Iris pigment epithelial cell (primary cell): ENCODE measurements at places on chromosomes 1 and 21.

DNA sequence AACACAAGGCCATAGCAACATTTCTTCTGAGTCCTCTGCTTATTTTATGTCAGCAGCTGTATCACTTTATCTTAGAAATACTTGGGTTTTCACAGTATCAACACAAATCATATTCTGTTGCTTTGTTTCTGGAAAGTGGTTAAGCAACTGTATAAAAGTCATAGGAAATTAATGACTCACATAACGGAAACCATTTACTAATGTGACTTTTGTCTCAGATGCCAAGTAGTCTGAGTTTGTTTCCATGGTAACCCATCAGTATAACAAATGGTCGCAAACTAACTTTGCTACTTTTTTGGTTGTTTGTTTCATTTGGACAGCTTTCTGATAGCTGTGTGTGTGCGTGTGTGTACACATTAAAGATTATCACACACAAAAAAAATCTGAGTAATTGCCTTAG lies 31.1 kb downstream of the EEIG2 start:
- peak; percentile 95 for DNase-seq

- DNase-seq: peak; percentile 68
These were observed 14.0 kb upstream of the ZNF692 start for GRCh38 chr1:248872752-248873408.

DNA sequence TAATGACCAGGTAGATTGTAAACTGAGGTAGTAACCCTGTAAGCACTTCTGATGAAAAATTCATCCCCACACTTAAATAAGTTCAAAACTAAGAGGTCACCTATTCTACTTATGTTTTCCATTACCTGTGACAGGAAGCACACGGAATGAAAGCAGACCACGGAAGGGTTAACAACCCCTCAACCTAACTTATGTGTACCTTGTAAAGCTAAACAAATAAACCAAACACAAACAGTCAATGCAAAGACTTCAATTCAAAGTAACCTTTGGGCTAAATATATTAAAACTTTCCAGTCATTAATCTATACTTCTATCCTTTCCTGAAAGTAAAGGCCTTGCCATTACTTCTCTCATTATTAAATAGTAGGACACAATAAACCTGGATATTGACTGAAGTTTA lies 7.0 kb downstream of the PPP1R15B start:
- DNase-seq: no peak

DNA sequence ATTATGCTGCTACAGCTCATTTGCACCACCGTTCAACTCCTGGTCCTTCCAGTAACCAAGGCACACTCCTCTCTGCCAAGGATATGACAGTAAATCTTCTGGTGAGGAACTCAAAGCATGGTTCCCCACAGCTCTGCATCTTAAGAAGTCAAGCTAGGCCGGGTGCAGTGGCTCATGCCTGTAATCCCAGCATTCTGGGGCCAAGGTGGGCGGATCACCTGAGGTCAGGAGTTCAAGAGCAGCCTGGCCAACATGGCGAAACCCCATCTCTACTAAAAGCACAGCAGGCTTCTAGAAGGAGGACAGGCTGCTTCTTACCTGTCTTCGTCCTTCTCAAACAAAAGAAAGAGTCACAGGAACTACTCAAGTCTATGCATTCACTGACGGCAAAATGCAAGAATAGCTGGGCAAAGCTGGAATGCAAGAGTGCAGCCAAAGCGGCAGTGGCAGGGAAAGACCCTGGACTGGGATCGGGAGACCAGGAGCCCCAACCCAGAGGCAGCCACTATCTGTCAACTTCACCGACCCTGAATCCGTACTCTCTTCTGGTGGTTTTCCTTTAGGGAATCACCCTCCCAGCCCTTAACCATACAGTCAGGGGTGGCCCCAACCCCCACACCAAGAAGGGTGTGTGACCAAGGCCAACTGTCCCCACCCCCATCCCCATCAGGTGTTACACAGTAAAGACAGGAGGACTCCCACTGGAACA lies 75.5 kb downstream of the NPHP4 start:
- DNase-seq: no peak

- DNase-seq: peak; percentile 14
These were observed 1.6 kb upstream of the KCND3 start for GRCh38 chr1:111990878-111991718.

DNA sequence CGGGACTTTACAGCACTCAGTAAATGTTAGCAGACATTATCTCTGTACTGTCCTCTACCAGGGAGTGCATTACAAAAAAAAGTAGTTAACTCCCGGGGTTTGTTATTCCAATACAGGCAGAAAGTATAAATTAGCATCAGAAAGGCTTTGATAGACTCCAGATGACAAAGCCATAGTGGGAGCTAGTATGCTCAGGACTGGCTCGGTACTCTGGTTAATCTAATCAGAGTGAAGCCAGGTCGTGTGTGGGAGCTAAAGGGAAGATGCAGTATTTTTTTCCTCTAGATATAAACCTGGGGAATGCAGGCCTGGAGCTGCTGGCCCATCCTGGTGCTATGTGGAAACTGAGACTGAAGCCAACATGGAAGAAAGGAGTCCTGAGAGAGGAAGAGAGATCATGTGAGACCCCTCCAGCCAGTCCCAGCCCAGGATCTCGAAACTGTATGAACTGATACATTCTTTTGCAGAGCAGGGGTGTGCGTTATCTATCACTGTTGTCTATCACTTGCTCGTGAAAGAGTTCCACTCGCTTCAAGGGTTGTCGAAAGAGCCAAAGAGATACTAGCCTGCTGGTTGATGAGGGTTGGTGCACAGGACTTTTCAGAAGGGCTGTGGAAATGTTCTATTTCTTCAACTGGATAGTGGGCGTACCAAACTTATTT lies 125.8 kb downstream of the PLPP3 start:
- no peak for DNase-seq

DNA sequence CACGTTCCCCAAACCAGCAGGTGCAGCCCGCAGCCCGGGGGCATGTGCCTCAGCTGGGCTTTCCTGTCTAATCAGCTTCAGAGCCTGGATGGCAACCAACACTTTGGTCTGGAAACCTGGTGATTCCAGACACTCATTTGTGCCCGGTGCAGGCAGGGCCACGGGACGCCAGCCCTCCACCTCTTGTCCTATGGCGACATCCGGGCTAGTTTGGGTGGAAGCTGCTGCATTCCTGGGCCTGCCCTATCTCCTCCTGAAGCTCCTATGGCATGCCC lies 111.8 kb downstream of the WDR4 start:
- DNase-seq: no peak

DNA sequence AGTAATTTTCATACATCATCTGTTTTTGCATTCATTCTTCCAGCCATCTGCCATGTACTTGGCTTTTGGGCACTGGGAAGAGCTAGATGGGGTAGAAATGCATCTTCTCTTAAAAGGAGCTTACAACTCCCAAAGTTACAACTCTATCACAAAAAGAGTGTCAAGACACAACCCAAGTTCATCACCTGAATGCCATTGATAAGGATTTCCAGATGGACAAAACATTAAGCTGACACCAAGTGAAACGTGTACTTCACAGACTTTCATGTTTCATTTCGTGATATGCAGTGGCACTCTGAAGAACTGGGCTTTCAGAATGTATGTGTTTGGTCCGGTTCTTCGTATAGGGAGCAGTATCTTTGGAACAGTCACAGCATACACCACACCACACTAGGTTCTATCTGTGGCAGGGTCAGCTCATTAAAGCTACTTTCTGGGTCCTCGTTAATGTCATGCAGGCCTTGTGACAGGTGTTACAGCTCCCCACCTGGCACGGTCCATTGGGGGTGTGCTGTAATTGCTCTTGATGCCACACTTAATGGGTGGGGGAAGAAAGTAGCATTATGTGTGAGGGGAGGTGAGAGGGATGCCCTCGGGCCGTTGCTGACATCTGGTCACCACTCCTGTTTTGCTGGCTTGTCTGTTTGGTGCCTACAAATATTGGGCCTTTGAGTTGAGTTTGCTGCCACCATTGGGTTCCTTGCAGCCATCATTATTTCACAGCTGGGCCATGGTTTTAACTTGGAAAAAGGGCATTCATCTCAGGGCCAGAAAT lies 164.9 kb downstream of the NFIA start:
- no peak for DNase-seq

GRCh38 chr1:61496501-61496900 lies 228.4 kb downstream of the TM2D1 start:
- peak; percentile 48 for DNase-seq

- DNase-seq: no peak
These were observed 24.5 kb downstream of the ADARB1 start for GRCh38 chr21:45098867-45099266.

GRCh38 chr1:58664881-58665280 lies 35.0 kb downstream of the MYSM1 start:
- DNase-seq: no peak

GRCh38 chr1:225655509-225656258 lies 2.8 kb upstream of the ENAH start:
- DNase-seq: peak; percentile 99

GRCh38 chr1:232462213-232462612 lies 167.7 kb downstream of the SIPA1L2 start:
- DNase-seq: peak; percentile 14

GRCh38 chr21:41684381-41685245 lies 82.2 kb downstream of the RIPK4 start:
- DNase-seq: peak; percentile 68

- DNase-seq: no peak
These were observed 2.3 kb downstream of the VASH2 start for GRCh38 chr1:212952641-212952976.

DNA sequence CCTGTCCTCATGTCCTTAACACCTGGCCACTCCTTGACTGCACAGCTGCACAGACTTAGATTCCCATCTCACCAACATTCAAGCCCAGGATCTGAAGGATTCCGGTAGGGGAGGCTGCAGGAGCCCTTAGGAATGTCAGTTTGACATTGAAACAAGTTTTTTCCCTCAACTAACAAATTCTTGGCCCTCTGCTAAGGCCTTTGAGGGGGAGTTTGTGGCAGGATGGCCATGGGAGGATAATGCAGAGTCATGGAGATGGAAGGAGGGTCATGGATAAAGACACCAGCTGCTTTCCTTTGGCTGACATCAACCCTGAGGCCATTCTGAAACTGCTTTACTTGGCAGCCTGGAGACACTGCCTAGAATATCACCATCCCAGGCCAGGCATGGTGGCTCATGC lies 63.4 kb upstream of the PPP2R5A start:
- DNase-seq: no peak

DNA sequence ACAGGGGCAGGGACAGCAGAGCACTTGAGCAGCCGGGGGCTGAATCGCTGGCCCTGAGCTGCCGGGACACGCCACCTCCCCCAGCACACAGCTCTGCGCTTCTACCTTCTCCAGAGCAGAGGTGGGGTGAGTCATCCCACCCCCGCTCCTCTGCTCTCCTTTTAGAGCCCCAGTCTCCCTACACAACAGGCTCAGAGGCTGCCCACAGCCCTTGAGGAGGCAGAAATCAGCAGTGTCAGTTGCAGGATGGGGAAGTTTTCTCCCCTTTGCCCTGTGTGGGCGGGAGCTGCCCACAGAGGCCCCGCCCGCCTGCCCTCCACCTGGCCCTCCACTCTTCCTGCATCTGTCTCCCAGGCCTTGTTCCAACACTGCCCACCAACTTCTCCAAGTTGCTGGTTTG lies 94.6 kb downstream of the STUM start:
- peak; percentile 83 for DNase-seq

GRCh38 chr1:108570128-108570527 lies 10.2 kb downstream of the EEIG2 start:
- DNase-seq: peak; percentile 35

DNA sequence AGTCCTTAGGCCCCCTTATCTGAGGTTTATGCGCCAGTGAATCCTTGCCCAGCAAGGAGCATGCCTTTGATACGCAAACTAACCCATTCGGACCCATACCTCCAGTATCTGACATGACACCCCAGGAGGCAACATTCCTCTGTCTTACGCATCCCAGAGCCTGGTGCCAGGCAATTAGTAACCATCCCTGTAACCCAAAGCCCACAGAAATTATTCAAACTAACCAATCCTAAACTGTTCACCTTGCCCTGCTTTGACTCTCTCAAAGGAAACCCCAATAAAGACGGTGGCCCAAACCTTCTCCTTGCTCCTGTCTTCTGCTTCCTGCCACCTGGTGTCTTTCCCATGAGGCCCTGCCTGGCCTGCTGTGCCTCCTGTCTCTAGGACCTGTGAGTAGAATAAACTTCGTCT lies 36.4 kb downstream of the ZNF496 start:
- peak; percentile 42 for DNase-seq

GRCh38 chr1:50702395-50702794 lies 257.7 kb downstream of the FAF1 start:
- no peak for DNase-seq
